Fibroblast of skin of left biceps (primary cell): ENCODE measurements at places on chromosomes 1 and 21.

GRCh38 chr1:95497566-95497965 lies 263.6 kb downstream of the RWDD3 start:
- DNase-seq = no peak

DNA sequence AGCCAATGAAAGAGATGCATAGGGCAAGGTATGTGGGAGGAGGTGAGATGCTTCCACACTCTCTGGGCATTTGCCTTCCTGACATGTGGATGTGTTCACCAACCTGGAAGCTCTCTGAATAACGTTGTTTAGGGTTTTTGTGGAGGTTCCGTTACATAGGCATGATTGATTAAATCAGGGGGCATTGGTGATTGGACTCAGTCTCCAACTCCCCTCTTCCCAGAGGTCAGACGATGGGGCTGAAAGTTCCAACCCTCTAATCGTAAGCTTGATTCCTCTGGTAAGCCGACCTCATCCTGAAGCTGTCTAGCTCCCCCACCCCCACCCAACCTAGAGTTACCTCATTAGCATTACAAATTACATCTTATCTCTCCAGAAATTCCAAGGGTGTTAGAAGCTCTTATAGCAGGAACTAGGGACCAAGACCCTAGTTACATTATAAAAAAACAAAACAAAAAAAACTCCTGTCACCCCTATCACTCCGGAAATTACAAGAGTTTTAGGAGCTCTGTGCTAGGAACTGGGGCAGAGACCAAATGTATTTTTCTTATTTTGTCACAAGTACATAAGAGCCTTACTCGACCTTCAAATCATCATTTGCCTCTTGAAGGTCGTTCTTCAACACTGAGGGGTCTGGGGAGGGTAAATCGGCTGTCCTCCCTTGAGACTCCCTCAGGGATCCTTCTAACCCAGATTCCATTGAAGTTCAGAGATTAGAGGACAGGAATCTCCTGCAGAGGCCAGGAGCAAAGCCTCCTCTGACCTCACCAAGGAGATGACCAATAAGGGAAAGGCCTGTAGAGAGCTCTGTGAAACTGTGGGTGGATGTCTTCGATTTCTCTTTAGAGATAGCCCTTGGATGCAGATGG lies 58.2 kb downstream of the DNTTIP2 start:
- no peak for DNase-seq

DNA sequence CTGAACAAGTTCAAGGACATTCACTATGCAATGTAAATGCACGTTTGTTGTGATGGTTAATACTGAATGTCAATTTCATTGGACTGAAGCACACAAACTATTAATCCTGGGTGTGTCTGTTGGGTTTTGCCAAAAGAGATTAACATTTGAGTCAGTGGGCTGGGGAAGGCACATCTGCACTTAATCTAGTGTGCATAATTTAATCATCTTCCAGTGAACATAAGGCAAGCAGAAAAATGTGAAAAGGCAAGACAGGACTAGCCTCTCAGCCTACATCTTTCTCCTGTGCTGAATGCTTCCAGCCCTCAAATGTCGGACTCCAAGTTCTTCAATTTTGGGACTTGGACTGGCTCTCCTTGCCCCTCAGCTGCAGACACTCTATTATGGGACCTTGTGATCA lies 40.1 kb downstream of the PRPF38A start:
- no peak for DNase-seq

GRCh38 chr1:230877146-230877923 lies 9.0 kb upstream of the C1orf198 start:
- peak; percentile 66 for DNase-seq

DNA sequence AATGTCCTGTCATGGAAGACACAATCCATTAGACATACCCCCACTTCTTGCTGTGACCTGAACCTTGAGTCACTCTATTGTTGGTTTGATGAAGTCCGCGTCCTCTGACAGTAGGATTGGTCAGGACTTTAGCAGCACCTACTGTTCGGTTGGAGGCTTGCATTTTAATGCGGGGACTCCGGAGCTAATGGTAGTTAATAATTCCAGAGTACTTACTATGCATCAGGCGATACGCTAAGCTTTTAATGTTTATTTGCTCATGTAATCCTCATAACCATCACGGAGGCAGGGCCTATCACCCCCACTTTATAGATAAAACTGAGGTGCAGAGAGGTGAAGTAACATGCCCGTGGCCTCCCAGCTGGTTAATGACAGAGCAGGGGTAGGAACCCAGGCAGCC lies 7.9 kb upstream of the ELF3 start:
- no peak for DNase-seq

DNA sequence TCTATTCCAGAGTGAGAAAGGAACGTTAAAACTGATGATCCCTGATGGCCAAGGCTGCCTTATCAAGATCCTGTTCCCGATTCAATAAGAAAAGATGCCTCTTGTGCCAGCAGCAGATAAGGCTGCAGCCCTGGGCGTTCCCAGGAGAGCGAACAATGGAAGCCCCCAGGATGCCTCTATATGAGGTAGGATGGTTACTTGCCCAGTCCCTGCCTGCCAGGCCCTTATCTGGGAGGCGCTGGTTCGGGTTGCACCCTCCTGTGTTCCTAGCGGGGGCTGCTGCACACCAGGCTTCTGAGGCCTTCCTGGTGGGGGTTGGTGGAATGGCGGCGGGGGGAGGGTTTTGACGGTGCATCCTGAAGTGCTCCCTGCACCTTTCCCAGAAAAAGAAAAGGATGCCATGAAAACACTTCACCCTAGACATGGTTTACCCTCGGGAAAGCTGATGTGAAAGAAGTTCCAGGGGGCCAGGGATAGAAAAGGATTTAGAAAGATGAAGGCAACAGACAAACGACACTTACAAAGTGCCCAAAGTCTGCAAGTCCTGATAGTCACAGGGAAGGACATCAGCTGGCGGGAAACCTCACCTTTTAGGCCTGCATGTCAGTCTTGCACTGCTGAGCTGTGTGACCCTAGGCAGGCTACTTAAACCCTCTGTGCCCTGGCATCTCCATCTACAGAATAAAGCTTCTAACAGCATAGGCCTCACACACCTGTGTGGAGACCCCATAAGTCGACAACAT lies 100.3 kb downstream of the KCNJ15 start:
- no peak for DNase-seq

GRCh38 chr1:43315481-43315880 lies 14.7 kb downstream of the TIE1 start:
- no peak for DNase-seq

GRCh38 chr1:16110456-16110855 lies 37.0 kb upstream of the FAM131C start:
- no peak for DNase-seq

- DNase-seq = no peak
These were observed 556 bp downstream of the WDR77 start for GRCh38 chr1:111448482-111448917.
